ENCODE measurements at places on chromosomes 12 and 14.

- DNase-seq = no peak
These were observed 127.7 kb downstream of the SLC16A7 start for GRCh38 chr12:59723520-59723919.

GRCh38 chr12:88469154-88469553 is 111.1 kb downstream of the KITLG start:
- DNase-seq = no peak

GRCh38 chr12:28933864-28934527 is 215.1 kb upstream of the FAR2 start:
- DNase-seq = no peak

- no peak for DNase-seq
These were observed 26.9 kb downstream of the ZFC3H1 start for GRCh38 chr12:71636704-71637115.

GRCh38 chr12:73612551-73612950 is 925.1 kb upstream of the ATXN7L3B start:
- no peak for DNase-seq

GRCh38 chr14:30656190-30656632 is 34.1 kb downstream of the SCFD1 start:
- DNase-seq = no peak

DNA sequence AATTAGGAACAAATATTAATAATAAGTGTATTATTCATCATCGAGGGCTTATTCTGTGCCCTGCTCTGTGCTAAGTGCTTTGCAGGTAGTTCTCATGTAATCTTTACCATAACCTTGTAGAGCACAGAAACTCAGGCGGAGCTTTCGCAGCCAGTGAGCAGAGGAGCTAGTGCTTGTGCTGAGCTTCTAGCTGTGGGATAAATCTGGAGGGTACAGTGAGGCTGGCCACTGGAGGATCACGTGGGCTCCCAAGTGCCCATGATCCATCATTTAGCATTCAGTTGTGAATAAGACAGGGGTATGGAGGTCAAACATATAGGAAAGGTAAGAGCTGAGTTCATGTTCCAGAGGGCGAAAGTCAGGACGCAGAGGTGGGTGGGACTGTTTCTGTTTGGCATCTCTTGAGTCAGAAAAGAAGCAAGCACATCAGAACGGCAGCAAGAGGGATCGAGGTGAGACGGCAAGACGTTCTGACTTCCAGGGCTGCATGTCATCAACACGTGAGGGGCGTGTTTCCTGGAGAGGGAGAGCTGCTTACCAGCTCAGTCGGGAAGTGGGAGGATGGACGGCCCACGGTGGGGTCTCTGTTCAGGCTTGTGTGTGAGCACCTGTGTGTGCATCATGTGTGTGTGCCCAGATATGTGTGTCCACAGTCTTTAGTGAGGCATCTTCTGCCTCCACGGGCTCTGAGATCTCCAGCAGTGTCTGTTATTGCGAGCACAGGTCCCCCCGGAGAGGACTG is 16.8 kb upstream of the KRT80 start:
- no peak for DNase-seq

DNA sequence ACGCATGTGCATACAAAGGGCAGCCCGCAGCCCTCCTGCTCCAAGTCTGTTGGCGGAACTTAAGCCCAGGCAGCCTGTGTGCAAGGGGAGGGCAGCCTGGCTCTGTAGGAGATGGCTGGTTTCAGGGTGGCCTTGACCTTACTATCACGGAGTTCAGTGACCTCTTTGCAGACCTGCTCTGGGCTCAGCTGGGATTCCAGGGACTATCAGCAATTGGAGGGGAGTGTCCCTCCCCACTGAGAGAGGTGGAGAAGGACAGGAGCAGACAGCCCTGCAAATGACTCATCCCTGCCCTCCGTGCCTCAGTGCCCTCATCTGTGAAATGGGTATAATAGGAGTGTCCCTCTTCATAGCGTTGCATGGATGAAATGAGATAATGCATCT is 66.2 kb upstream of the DLK1 start:
- no peak for DNase-seq

- no peak for DNase-seq
These were observed 223.5 kb downstream of the SLC41A2 start for GRCh38 chr12:104734541-104735095.

- DNase-seq = no peak
These were observed 74.0 kb downstream of the CCDC92 start for GRCh38 chr12:123898673-123899072.

- DNase-seq = no peak
These were observed 91.0 kb downstream of the FLRT2 start for GRCh38 chr14:85620947-85621346.

DNA sequence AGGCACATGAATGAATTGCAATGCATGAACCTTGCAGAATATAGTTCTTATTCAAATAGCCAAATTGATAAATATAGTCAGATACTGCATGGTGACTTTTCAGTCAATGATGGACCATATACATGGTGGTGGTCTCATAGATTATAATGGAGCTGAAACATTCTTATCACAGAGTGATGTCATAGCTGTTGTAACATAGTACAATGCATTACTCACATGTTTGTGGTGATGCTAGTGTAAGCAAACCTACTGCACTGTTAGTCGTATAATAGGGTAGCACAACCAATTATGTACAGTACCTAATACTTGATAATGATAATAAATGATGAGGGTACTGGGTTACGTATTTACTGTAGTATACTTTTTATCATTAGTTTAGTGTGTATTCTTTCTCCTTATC is 280.3 kb downstream of the BCAT1 start:
- DNase-seq = no peak

DNA sequence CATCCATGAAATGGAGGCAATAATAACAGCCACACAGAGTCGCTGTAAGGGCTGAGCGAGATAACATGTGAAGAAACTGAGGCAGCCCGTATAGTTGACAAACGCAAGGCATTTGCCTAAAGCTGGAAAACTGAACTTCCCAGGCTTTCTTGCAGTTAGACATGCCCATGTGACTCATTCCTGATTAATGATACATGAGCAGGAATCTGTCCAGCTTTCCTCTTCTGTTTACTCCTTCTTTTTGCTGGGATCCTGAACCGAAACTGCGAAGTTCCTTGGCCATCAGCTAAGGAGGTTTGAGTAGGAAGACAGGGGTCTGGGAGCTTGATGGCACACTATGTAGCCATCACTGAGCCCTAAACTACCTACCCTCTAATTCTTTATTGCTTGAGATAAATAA is 52.2 kb downstream of the ST8SIA1 start:
- DNase-seq = no peak

GRCh38 chr14:98290596-98290995 is 981.4 kb downstream of the BCL11B start:
- DNase-seq = no peak

- no peak for DNase-seq
These were observed 36.0 kb upstream of the FAR2 start for GRCh38 chr12:29113101-29113500.

- DNase-seq = no peak
These were observed 155.5 kb downstream of the PRKCH start for GRCh38 chr14:61476754-61477410.

DNA sequence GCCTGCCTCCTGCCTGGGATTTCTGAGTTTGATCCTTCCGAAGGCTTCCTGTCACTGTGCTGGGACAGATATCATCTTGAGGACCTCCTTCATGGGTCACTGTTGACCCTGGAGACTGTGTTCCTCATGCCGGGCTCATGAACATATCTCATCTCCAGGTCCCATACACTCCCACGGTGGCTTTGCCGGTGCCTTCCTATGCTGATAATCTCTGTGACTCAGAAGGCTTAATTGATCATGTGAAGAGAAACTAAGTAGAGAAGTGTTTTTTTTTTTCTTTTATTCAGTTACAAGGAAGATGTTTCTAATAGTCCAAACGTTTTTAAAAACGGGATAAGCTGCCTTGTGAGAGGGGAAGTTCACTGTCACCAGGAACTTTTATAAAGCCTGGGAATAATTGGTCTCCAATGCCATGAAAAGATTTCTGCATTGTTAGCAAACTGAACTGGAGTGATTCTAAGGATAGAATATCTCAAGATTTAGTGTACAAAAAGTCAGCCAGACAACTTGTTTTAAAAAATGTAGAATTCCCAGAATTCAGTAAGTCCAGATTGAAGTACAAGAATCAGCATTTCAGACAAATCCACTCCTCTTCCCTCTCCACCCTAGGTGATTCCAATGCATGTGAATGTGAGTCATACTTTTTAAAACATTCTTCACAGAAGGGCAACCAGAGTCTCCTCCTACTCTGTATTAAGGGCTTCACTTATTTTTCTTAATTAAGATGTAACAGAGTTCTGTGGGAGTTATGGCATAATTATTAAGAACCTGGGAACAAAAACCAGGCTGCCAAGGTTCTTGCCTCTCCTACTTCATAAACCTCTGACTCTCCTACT is 139.8 kb upstream of the LGR5 start:
- DNase-seq = no peak

GRCh38 chr14:87630846-87631245 is 362.1 kb downstream of the GALC start:
- no peak for DNase-seq

- no peak for DNase-seq
These were observed 61.2 kb upstream of the VASH1 start for GRCh38 chr14:76699939-76700590.

- no peak for DNase-seq
These were observed 100.5 kb downstream of the VEZT start for GRCh38 chr12:95318071-95318545.

GRCh38 chr12:96146747-96147146 is 47.4 kb upstream of the ELK3 start:
- DNase-seq = no peak

DNA sequence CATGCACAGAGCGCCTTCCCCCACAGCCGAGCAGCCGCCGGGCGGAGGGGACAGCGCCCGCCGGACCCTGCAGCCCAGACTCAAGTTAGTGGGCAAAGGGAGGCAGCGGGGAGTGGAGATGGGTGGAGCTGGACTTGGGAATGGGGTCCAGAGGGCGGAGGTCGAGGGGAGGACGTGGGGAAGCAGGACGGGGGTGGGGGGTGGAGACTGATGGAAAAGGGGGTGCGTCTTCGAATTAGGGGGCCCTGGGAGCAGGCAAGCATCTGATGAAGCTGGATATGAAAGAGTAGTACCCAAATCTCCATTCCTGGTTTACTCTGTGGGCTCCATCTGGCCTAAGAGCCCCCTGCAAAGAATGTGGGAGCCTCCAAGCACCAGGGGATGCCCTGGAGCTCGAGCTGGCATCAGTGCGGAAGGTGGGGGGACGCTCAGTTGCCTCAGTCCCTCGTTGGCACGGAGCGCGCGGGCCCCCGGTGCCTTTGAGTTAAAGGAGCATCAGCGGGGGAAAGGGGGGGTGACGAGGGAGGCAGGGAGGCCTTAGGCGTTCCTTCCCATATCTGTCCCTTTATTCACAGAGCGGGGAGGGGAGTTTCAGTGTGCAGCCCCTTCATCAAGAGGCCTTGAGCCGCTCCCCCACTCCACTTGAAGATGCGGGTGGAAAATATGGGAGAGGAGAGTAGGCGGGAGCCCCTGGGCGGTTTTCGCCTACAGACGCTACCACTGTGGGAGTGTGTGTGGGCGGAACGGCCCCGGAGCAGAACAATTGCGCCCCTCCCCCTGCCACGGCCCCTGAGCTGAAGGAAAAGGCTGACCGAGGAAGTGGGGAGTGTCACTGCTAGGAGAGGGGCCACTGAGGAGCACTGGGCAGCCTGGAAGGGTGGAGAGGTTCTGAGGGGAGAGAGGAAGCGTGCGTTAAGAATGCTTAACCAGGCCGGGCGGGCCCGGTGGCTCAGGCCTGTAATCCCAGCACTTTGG is 644 bp downstream of the NAB2 start:
- no peak for DNase-seq

DNA sequence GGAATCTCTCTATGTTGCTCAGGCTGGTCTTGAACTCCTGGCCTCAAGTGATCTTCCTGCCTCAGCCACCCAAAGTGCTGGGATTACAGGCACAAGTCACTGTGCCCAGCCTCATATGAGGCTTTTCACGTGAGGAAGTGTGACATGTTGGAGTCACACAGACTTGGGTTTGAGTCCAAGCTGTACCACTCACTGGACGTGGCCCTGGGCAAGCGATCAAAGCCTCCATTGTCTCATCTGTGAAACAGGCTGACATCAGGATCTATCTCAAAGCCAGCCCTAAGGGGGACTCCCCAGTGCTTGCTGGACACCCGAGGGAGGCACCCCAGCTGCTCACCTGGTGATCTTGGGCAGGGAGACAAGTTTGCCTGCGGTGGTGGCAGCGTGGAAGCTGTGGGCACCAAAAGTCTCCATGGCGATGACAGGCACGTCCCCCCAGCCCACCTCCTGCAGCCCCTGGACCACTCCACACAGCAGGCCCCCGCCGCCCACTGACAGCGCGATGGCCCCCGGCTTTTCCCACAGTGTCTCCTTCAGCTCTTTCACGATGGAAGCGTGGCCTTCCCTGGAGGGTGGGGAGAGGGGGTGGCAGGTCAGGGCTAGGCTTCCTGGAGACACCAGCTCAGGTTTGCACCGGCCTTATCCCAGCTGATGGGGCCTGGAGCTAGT is 6.7 kb downstream of the SDS start:
- DNase-seq = no peak

DNA sequence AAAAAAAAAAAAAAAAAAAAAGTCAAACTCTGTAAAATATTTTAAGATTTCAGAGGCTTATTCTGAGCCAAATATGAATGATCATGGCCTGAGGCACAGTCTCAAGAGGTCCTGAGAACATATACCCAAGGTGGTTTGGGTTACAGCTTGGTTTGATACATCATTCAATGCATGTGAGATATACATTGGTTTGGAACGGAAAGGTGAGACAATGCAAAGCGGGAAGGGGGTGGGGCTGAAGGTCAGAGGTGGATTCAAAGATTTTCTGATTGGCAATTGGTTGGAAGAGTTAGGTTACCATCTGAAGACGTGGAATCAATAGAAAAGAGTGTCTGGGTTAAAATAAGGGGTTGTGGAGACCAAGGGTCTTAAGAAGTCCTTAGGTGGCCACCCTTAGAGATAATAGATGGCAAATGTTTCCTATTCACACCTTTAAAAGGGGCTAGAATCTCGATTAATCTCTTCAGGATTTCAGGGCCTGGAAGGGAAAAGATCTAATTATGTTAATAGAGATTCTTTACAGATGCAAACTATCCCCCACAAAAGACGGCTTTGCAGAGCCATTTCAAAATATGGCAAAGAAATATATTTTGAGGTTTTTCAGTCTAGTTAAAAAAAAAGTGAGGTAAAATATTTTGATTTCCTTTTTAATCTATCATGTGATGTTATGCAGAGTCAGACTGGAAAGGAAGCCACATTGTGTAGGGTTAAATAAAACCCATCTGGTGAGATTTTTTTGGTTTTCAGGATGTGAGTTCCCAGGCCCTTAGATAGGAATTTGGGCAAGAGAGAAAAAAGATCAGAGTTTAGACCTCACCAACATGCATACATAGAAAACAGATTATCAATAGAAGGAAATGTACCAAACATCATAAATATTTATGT is 173.8 kb upstream of the CNOT2 start:
- no peak for DNase-seq

DNA sequence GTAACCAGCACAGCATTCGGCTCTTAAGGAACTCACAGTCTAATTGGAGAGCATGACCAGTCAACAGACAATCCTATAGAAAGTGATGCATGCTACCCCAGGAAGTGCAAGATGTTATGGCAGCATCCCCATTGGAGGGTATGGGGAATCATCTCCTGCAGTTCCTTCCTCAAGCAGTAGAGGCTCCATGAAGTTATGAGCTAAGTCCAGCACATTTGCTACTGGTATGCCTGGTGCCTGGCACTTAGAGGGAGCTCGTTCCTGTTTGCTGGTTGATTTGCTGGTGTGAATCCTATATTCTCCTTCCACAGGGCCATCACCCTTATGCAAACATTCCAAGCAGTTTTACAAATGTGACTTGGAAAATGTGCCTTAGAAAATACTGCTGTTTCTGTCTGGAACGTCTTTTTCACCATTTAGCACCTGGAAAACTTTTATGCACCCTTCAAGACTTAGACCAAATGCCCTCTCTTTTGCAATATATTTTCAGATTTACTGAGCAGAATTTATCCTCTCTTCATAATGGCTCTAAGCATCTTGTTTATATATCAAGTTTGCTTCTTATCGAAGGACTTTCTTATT is 136.1 kb upstream of the WSCD2 start:
- DNase-seq = no peak
